ENCODE measurements at places on chromosomes 7 and 10.

GRCh38 chr10:48247680-48248079, 26.8 kb downstream of the FRMPD2 start:
- no peak for DNase-seq

DNA sequence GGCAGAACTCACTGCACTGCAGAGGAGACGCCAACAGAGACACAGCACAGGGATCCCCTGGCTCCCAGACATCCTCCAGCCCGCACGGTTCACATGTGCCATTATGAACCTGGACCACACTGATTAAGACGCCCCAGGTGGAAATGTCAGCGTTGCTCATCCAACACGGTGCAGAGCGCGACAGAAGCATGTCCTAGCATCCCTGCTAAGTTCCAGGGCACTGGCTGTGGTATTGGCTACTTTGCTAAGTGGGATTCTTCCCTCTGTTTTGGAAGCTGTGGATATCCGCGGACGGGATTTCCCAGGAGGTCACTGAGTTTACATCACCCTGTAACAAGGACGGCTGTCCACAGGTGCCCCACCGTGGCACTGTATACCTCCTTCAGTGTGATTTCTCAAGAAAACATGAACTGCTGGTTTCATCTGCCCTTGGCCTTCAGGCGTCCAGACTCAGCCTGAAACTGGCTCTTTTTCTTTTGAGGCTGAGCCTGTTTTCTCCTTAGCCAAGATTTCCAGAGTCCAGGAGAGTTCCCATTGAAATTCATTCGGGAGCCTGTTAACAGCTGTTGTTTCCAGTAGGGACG, 324.0 kb downstream of the WDR37 start:
- no peak for DNase-seq

- DNase-seq = no peak
These were observed 10.8 kb upstream of the POLM start for GRCh38 chr7:44093102-44093641.

DNA sequence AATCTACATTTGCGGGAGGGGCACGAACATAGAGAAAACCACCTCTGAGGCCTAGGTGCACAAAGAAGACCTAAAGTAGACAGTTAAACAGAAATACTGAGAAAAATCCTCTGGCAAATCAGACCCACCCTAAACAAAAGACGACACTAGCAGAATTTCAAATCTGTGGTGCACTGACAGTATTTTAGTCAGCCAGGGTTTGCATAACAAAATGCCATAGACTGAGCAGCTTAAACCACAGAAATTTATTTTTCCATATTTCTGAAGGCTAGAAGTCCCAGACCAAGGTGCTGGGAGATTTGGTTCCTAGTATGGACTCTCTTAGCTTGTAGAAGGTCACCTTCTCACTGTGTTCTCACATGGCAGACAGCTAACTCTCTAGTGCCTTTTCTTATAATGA, 26.3 kb downstream of the IPMK start:
- DNase-seq = peak; percentile 16

- peak; percentile 51 for DNase-seq
These were observed 147.2 kb downstream of the MYOF start for GRCh38 chr10:93334901-93335327.

GRCh38 chr10:11282156-11282555, 264.5 kb downstream of the CELF2 start:
- no peak for DNase-seq

GRCh38 chr7:127041689-127042452, 210.9 kb downstream of the GRM8 start:
- DNase-seq = no peak

GRCh38 chr7:116211913-116212596, 1.7 kb downstream of the TES start:
- DNase-seq = no peak

DNA sequence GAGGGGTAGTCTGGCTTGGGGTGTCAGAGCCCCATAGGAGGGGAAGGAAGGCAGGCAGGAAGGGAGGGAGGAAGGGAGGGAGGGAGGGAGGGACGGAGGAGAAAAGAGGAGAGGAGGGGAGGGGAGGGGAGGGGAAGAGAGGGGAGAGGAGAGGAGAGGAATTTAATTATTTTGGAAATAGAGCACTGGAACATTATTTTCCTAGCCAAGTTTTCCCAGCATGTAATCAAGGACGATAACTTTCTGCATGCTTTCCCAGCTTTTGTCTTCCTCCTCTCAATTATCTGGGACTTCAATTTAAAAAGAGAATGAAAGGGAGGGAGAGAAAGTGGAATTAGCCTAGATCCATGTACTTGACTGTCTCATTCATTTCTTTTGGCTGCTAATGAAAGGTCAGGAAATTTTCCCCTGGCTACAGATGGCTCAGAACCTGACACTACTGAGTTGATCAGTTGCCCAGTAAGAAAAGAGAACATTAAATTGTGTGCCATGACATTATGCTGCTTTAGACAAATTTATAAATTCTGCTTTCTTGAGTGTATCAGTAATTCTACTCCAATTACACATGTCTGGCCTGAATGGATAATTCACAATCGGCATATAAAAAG, 148.8 kb downstream of the LRRC4 start:
- DNase-seq = no peak

DNA sequence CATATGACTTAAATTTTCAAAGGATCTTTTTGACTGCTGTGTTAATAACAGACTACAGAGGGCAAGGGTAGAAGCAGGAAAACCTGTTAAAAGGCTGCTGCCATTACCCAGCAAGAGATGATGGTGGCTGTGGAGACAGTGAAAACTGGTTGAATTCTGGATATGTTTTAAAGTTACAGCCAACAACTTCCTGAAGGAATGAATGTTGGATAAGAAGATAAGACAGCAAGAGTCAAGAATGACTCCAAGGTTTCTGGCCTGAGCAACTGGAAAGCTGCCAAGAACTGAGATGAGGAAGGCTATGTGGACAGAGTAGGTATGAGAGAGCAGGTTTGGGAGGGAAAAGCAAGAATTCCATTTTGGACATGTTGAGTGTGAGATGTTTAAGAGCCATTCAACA, 19.1 kb downstream of the CNOT4 start:
- peak; percentile 54 for DNase-seq

GRCh38 chr10:69321865-69322264, 43.6 kb downstream of the HK1 start:
- DNase-seq = no peak

- DNase-seq = no peak
These were observed 154.5 kb downstream of the OAT start for GRCh38 chr10:124264271-124264670.

DNA sequence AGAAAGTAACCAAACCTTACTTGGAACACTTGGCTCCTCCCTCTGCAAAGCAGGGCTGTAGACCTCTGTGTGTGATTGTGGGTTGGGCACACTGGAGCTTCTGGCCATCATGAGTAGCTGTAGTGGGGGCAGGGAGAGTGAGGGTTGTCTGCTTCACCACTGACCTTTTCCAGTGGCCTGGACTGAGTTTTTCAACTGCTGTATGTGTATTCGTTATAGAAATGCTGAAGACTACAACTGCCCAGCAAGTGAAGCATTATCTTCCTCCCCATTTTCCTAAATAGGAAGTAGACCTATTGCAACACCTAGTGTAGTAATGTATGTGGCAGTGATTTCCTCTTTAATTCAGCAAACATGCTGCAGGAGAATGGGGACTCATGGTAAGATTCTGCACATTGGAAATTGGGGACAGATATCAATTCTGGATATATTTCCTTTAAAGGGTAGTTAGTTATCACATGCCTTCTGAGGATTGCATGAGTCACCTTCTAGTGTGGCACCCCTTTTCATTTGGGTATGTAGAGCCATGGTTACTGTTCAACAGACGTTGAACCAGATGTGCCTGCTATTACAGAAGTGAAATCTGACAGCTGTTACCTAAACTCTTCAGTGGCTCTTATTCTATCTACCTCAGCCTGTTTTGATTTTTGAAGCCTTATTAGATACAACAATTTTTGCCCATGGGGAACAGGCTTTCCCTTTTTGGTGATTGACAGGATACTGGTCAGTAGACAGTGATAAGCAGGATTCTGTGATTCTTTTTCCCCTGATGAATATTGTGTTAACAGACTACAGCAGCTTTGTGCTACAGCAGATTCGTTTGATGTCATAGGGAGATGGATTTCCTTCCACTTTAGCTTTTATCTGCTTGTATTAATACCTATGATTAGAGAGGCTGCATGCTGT, 130.9 kb downstream of the SND1 start:
- DNase-seq = peak; percentile 61

Data from foreskin fibroblast (primary cell).